ENCODE measurements at places on chromosomes 2 and 18.
A peak's percentile ranks its signal among the peaks of the same experiment; 100 is the strongest.

DNA sequence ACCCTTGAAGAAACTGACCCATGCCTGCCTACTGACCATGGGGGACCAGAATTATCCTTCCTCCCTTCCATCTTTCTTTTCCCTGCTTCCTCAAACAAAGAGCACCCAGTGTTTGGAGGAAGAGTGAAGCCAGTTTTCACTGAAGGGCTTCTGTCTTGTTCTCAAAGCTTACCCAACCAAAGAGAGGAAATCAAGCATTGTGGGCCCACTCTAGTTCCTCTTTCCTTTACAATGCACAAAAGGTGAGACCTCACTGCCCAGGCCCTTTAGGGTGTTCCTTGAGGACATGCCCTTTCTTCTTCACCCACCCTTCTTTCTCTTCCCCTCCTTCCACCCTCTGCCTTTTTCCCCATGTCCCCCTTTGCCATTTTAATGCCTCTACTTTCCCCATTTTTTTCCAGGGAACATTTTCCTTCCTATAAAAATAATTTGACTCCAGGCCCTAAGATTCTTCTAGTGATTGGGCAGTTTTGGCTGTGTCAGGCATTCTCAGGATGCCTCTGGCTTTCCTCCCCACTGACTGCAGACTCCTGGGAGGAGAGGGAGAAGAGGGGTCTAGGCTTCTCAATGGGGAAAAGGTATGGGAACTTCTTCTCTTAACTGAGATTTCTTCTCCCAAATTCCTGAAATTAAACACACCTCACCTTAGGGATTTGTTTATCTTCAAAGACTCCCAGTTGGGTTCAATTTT, 126.6 kb upstream of the RMDN2 start:
- DNase-seq: peak; percentile 68

DNA sequence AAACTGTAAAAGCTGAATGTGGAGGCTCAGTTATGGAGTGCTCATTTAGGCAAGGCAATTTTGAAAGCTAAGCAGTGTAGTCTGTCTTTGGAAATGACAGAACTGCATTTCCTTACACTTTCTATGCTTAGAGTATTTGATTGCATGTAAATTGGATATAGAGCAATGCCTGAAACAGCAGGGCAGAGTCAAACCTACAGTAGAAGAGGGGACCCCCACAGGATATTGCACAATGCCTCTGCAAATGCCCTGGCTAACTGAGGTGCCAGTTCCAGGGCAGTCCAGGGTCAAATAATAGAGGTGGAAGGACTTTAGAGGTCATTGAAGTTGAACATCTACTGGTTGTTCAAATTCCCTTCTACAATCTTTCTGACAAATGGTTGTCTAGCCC, 2.2 kb downstream of the TMEM178A start:
- DNase-seq: no peak

GRCh38 chr2:153667475-153667874, 188.9 kb upstream of the RPRM start:
- DNase-seq: no peak

DNA sequence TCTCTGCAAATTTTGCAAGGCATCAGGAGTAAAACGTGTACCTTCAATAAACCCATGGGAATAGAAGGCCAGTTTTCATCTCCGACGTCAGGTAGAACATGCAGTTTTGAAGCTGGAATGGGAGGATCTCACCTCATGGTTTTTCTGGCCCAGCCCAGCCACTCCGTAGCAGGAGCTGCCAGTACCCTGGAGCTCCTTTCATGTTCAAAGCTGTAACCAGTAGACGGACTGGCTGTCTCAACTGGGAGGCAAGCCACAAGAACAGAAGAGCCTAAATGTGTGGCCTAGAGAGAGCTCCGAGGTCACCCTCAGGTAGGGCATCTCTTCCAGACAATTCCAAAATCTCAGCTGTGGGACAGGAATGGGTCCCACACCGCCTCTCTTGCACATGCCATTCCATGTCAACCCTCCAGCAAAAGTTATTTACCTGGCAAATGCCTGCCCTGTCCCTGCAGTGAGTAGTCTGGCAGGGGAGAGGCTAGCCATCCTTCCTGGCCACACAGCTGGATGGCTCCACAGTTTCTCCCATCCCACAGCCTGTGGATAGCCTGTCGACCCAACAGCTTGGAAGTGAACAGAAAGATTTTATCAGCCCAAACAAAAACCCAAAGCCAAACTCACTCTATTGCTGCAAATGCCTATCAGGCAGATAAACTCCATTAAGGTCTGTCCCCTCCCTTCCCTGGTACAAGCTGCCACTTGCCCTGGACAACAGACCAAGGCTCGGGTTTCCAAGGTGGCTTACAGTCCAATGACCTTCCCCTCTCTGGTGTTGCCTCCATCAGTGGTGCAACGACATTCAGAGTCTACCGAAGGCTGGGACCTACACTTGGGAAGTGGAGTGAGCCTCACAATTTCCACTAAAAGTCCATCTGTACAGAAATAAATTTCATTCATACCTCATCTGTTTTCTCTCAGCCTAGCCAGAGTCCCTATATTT, 27.8 kb downstream of the CRACDL start:
- DNase-seq: no peak

- no peak for DNase-seq
Measured at GRCh38 chr2:69192176-69192945, 179.4 kb downstream of the ANTXR1 start.
